ENCODE measurements at places on chromosomes 2 and 18. TPM values are rescaled to one million over a fixed set of nuclear protein-coding genes. Genes with fewer than 3 reads are reported as not detected.

GRCh38 chr2:110717734-110718133 lies 14.6 kb upstream of the ACOXL start:
- H3K4me1 ChIP-seq = no peaks in the 10 kb centered on the region
- no peak for DNase-seq
- no peak overlapping the region for H3K27ac ChIP-seq
- H3K27me3 ChIP-seq = peaks cover 4% of the 10 kb centered on the region

DNA sequence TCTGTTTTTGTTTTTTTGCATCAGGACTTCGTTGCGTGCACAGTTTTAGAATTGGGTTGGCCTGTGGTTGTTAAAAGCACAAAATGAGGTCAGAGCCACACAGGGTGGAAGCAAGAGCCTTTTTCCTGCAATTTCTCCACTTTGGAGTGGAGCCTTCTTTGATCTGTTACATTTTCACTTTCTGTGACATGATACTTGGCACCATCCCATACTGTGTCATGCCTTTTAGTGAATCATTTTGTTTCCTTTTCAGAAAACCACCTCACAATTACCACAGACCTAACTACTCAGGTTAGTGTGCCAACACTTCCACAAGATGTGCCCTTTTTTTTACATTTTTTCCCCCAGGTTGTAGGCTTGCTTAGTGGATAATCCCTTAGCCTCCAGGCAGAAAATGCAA lies 32.5 kb downstream of the MERTK start:
- H3K27ac ChIP-seq = no peak overlapping the region
- H3K27me3 ChIP-seq = no peaks in the 10 kb centered on the region
- no peak for DNase-seq

MDH1B gene
- 2.0 TPM for total RNA-seq

DNA sequence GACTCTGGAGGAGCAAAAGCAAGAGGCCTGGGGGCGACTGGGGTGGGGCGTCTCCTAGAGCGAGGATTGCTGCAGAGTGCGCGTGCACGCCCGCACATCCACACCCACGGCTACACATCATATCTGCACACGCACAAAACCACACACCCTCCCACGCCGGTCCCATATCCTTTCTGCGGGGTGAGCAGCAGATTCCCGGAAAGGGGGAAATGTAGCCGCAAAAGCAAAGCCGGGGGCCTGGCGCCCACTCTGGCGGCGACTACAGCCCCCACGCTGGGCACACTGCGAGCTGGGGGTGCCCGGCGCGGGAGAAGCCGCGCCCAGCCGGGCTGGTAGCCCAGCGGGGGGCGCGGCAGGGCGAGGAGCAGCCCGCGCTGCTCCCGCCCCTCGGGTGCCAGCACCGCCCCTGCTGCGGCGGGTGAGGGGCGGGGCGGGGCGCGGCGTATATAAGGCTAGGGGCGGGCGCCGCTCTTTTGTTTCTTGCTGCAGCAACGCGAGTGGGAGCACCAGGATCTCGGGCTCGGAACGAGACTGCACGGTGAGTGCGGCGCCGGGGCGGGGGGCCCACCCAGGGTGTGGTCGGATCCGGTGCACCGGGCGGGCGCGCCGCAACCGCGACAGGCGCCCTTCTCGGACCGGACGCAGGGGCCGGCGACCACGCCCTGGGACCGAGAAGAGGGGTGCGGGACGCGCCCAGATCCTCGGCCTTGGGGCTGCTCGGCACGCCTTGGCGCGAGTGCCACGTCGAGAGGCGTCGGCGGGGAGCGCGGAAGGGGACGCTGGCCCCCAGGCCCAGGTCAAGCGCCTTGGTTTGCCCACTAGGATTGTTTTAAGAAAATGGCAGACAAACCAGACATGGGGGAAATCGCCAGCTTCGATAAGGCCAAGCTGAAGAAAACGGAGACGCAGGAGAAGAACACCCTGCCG lies at the start of gene TMSB10:
Gene TMSB10, plus strand, starts transcription at position 476 of the 927 bp plus-strand sequence.
- H3K27me3 ChIP-seq = peaks cover 14% of the 10 kb centered on the region
- peaks cover 31% of the 10 kb centered on the region for H3K4me1 ChIP-seq
- peak within 1 kb of the TSS; percentile 91 for H3K4me3 ChIP-seq

ALLC gene
- not detected for total RNA-seq

DNA sequence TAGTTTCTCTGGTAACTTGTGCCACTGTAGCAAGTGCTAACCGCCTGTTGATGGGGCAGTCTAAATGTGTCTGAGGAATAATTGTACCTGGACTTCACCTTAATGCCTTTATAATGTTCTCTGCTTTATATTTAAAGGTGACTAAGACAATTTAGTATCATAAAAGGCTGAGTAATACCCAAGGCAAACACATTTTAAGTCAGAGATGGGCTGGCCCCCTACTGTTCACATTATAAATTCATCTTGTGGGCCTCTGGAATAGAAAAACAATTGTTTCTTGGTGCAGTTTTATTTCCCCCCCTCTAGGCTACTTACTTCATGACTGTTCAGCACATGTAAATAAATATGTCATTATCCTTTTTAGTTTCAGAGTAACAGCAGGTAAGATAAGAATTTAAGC lies 559.3 kb upstream of the PIK3C3 start:
- H3K36me3 ChIP-seq = no peaks in the 10 kb centered on the region
- peaks cover 17% of the 10 kb centered on the region for H3K4me1 ChIP-seq
- no peak overlapping the region for H3K27ac ChIP-seq
- no peaks in the 10 kb centered on the region for H3K27me3 ChIP-seq
- DNase-seq = no peak

- peaks cover 4% of the 10 kb centered on the region for H3K36me3 ChIP-seq
- H3K4me3 ChIP-seq = no peak overlapping the region
- no peak overlapping the region for H3K27ac ChIP-seq
- DNase-seq = no peak
- H3K4me1 ChIP-seq = peaks cover 25% of the 10 kb centered on the region
These were observed 453.3 kb downstream of the TXNL1 start for GRCh38 chr18:56185126-56185525.

AQP12B gene
- not detected for total RNA-seq

Measured in neural crest cell (in vitro differentiated cells).